ENCODE measurements at places on chromosomes 6 and 20.

DNA sequence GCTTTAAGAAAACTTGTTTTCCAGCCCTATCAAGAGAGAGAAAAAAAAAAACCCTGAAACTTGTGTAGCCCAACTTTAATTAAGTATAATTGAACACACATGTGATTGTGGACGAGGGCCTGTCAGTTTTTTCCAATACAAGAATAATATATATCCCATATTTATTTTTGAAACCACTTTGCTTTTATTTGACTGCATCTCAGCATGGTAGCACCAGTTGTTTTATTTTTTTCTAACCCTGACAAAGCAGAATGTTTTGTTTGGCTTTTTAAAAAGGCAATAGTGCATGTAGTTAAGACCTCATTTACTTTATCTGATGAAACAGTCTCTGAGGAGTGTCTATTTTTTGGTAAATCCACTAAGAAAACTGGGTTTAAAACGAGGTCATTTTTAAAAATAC, 257.7 kb downstream of the CDKAL1 start:
- no peak for DNase-seq

DNA sequence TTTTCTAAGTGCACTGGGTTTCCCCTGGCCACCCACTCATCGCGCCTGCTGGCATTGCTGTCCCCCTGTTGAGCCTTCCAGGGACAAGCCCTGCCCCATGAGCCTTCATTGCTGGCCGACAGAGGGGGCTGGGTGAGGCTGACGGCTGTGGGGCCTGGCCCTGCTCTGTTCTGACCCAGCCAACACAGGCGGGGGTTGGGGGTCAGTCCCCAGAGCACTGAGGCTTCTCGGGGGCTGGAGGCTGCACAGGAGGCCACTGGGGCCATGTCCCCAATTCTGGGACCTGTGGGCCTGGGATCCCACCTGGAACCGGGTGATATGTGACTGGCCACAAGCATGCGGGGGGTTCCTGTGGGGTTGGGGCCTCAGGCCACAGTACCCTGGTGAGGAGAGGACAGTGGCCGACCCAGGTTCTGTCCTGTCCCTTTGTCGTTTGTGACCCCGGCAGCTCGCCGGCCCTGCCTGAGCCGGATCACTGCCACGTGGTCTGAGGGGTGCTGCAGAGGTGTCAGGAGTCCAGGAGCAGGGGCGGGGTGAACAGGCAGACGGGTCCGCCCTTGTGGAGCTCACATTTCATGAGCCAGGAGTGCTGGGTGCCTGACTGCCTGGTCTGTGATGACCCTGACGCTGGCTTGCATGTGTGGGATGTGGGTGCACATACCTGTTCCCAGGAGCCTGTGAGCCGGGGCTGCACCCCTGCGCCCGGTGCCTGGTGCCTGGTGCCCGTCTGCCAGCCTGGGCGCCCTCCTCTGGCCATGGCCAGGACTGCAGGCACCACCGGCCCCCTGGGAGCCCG, 2.1 kb upstream of the COL20A1 start:
- DNase-seq = peak; percentile 54

GRCh38 chr20:51487565-51488268, 54.8 kb downstream of the NFATC2 start:
- DNase-seq = no peak

- no peak for DNase-seq
Measured at GRCh38 chr6:47022191-47022590, 19.9 kb downstream of the ADGRF1 start.

- no peak for DNase-seq
Measured at GRCh38 chr6:161251345-161251744, 22.5 kb downstream of the AGPAT4 start.
